Stimulated activated CD4-positive, alpha-beta T cell treated with anti-CD3 and anti-CD28 coated beads, TNF-alpha, amount 100 ng/mL, for 24 hours (primary cell): ENCODE measurements at places on chromosomes 5 and 9.

- no peak for DNase-seq
Measured at GRCh38 chr5:158761161-158761560, 338.6 kb downstream of the EBF1 start.

GRCh38 chr5:169547508-169547907 is 36.1 kb upstream of the SPDL1 start:
- no peak for DNase-seq

- DNase-seq: no peak
Measured at GRCh38 chr5:61184708-61185107, 22.4 kb upstream of the SMIM15 start.

- DNase-seq: no peak
Measured at GRCh38 chr5:22591461-22591860, 261.7 kb downstream of the CDH12 start.

DNA sequence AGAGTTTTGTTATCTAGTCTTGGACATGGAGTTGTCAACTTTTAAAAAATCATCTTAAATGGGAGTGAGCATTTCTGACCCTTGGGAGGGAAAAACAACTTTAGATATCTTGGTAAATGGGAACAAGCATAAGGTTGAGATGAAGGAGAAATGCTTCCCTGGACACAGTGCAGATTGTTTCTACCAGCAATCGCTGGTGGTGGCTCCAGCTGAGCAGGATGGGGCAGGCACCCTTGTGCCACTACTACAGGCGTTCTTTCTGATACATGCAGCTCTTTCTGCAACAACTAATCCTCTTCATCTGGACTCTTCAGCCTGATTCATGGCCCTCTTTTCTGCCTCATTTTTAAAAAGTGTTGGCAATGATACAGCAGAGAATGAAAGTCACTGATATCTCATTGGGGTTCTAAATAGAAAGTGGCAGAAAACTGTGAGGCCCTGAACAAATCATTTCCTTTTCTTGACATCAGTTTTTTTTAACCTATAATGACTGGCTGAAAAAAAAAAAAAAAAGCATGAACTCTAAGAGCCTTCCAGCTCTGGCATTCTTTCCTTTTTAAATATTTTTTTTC is 409.4 kb upstream of the PTGER4 start:
- no peak for DNase-seq

- no peak for DNase-seq
Measured at GRCh38 chr9:136943291-136944211, 987 bp downstream of the FBXW5 start.

GRCh38 chr9:9719373-9720112 is 893.3 kb downstream of the PTPRD start:
- DNase-seq: no peak

GRCh38 chr5:73436535-73437100 is 12.0 kb downstream of the FOXD1 start:
- no peak for DNase-seq

DNA sequence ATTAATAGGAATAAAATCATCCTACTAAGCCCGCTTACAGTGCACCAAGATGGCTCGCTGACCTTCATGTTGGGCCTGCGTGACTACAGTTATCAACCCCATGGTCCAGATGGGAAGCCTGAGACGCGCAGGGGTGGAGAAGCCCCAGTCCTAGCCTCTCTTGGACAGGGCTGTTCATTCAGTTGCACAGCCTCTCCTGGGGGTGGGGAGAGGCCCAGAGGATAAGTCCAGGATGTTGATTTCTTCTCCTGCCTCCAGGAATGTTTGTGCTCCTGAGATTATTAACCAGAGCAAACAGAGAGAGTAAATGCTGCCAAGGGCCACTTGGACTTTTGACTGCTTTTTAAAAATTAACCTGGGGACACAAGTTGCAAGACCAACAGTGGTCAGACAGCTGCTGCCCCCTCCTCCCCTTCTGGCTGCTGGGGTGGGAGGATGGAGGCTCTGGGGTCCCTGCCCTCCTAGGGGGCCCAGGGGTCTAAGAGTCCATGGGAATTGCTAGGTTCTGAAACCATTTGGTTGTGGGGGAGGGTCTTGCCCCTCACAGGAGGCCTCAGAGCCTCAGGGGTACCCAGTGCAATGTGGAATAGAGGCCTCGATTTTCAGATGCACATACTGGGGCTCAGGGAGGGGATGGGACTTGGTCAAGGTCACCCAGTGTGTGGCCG is 2.8 kb upstream of the AMBP start:
- DNase-seq: no peak

DNA sequence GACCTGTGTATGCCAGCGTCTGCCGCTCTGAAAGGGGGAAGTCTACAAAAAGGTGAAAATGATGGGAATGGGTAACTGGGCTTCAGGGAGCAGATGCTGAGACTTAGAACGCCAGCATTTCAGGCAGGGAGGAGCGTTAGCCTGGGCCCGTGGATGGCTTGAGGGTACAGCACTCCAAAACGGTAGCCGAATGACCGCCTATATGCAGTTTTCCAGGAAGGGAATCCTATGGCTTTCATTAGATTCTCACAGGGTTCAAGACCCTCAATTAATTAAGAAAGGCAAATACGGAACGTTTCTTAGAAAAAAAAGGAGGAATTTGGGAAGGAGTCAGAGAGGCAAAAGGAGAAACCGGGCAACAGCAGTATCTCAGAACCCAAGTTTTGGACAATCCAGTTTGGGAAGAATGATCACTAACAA is 639 bp downstream of the AMACR start:
- no peak for DNase-seq

DNA sequence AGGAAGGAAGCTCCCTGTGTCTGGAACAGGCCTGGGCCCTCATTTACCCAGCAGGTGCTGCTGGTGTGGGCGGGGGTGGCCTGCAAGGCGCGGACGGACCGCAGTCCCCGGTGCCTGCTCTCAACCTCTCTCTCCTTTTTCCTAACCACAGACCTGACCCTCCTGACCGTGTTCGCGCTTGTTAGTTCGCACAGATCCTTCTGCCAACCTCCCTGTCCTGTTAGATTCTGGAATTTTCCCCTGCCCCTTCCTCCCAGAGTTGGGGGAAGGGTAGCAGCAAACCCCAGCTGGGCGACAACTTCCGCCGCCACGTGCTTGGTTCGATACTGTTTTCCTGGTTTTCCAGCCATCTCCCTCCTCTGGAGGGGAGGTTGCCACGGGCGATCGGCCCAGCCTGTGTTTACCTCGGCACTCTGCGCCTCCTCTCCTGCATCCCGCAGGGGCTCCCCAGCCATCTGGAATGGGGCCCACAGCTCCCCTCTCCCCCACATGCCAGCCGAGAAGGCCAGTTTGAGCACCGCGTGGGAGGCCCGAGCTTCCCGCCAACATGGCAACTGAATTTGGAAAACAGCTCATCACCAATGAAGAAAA is 70.8 kb upstream of the UNC5A start:
- DNase-seq: no peak

DNA sequence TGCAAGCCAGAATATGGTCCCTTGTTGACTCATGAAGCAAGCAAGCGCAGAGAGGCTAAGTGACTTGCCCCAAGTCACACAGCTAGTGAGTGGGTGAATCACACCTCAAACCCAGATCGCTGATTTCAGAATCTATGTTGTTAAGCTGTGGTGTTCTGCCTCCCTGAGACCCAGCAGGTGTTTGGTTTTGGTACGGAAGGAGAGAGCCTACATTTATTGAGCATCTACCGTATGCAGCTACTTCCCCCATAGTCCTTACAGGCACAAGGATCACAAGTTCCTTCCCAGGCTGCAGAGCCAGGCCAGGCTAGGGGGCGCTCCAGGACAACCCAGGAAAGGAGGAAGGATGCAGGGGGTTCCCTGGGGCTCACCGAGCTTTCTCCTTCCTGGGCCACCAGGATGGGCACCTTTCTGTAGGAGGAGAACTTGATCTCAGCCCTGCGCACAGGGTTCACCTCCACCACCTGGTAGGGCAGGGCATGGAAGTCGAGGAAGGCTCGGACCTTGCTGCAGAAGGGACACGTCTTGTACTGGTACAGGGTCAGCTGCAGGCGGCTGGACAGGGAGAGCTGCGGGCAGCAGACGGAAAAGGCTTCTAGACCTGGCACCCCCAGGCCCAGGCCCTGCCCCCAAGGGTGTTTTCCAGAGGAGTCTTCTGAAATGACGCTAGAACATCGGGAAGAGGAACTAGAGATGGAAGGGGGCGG is 2.5 kb downstream of the PTGES2 start:
- peak; percentile 40 for DNase-seq

DNA sequence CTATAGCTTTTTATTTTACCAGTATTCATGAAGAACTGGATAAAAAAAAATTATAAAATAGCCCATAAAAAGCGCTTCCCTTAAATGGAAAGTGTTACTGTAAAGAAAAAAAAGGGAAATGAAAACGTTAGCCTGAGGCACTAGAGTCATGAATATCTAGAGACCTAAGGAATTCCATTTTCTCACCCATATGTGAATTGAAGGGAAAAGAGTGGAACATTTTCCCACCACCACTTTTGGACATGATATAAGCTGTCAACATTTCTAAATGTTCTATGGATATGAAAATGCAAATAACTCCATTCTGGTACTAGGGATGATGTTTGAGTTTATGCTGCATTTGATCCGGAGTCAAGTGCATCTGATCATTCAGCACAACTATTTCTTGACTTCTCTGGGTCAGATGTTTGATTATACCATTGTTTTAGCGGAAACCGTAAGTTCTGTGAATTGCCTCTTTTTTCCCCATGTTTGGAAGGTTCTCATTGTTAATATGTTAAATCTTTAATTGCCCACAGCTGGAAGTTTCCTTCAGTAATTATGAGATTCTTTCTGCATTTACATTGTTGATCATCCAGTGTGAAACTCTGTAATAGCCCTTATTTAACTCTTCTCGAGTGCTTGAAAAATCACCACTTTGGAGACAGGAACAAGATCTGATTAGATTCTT is 467.4 kb upstream of the SEMA6A start:
- DNase-seq: no peak

GRCh38 chr9:116837018-116837989 is 150.2 kb downstream of the TRIM32 start:
- DNase-seq: no peak

DNA sequence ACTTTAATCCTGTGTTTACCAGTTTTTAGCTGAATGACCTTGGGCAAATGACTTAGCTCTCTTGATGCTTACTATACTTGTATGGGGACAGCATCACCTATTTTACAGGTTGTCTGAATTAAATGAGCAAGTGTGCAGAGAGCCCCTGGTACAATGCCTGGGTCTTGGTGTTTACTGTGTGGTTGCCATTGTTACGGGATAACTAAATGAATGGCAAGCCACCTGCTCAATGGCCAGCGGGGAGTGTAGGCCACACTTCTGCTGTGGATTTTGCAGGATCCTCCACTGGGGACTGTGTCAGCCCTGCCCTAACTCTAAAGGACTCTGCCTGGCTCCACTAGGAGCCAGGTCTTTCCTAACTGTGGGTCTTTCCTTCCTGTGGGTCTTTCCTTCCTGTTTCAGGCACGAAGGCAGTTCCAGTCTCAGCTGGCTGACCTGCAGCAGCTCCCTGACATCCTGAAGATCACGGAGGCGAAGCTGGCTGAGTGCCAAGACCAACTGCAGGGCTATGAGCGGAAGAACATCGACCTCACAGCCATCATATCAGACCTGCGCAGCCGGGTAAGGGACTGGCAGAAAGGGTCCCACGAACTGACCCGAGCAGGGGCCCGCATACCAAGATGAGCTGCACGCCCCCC is 10.3 kb upstream of the GLE1 start:
- DNase-seq: no peak

GRCh38 chr9:353077-353476 is 138.4 kb downstream of the DOCK8 start:
- no peak for DNase-seq
